Uterus (tissue), 4 donors: ENCODE measurements at places on chromosomes 1 and 21. TPM values are rescaled to one million over a fixed set of nuclear protein-coding genes. Genes with fewer than 3 reads are reported as not detected.

Gene S100A7
- 3.5 TPM for total RNA-seq

DNA sequence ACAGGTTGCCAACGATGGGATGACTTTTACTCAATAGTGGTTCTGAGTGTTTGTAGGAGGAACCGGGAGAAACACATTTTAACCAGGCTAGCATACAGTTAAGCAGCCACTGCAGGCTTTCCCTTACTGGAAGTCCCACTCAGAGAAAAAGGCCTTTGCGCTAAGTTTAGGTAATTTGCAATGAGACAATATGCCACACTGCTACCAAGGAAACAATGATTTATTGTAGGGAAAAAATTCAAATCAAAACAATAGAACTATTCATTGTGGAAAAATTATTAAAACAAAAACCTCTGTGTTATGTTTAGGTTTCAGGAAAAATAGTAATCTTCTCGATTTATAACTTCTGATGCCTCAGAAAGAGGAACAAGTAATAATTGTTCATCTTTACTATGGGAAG, 51.4 kb upstream of the CR2 start:
- DNase-seq: no peak

Gene TACSTD2
- 0.26 TPM for total RNA-seq

Gene B3GALT5
- 0.29 TPM for total RNA-seq

Gene SPRR2B
- total RNA-seq: not detected
